ENCODE measurements at places on chromosomes 5 and 9.

DNA sequence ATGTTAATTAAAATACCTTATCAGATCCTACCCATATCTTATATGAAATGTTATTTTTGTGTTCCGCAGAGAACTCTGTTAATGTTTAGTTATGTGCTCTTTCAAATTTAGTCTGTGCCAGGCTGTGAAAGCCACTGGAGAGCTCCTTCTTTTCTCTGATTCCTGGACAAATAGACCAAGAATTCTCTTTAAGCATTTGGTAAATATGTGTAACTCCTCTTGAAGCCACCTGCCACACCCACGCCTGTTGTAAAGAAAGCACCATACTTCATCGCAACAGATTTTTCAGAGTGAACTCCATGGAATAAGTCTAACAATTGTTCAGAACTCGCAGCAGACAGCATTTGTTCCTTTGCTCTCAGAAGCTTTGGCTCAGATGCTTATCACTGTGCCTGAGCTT, 301.1 kb downstream of the FAM170A start:
- DNase-seq, result no peak

DNA sequence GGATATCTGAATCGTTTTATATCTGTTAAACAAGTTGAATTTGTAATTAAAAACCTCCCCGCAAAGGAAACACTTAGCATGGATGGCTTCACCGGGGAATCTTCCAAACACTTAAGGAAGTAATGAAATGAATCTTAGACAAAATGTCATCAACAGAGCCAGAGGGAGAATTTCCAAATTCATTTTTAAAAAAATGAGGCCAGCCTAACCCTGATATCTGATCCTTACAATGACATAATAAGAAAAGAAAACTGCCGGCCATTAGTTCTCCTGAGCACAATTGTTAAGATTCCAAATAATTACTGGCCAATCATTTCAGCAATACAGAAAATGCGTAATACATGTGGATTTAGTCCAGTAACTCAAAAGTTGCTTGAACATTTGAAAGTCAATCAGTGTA, 6.1 kb upstream of the KIF12 start:
- no peak for DNase-seq

GRCh38 chr5:344668-345067, 23.2 kb downstream of the AHRR start:
- no peak for DNase-seq

DNA sequence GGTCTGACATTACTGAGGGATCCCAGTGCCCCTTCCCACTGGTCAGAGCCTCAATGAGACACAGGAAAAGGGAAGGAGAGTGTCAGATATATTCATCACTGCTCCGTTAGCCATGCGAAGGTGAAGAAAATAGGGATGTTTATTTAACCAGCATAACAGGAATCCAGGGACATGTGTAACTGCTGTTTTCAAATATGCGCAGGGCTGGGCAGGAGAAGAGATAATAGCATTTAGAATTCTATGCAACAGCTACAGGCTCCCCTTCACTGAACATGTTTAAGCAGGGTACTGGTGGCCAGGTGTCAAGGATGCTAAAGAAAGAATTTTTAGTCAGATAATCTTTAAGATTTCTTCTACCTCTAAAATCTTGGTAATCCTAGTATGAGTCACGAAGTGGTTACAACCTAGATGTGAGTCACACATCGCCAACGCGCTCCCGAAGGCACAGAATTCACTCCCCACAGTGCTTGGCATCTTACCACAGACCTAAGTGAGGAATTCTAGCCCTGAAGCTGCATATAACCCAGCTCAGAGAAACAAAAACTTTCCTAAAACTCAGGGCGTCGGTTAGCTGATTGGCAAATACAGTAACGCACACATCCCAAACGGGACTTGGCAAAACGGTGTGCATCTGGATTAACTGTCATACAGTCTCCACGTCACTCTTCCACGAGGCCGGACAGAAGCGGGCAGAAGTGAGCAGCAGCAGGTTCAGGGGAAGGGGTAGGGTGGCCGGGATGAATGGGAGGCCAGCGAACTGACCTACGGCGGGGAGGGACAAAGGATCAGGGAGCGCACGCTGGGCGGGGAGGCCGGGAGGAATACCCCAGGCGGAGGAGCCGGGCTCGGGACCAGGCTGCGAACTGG, 1.1 kb downstream of the CTNNAL1 start:
- peak; percentile 14 for DNase-seq

DNA sequence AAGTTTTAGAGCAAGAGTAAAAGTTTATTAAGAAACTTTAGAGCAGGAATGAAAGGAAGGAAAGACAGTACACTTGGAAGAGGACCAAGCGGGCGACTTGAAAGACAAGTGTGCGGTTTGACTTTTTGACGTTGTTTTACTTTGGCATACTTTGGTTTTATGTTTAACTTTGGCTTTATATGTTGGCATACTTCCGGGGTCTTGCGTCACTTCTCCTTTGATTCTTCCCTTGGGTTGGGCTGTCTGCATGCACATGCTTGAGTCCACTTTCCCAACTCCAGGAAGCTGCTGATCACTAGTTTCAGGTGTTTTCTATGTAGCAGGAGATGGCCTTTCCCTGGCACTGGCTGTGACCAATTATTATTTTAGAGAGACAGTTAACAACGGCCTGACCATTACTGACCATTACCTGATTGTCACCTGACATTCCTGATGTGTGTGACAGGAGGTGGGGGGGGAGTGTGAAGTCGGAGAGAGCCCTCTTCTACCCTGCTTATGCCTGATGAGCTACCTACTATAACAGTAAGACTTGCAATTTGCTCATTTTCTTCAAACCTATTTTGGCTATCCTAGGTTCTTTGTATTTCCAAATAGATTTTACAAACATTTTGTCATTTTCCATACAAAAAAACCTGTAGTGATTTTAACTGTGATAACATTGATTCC, 45.5 kb downstream of the TNFSF8 start:
- no peak for DNase-seq

DNA sequence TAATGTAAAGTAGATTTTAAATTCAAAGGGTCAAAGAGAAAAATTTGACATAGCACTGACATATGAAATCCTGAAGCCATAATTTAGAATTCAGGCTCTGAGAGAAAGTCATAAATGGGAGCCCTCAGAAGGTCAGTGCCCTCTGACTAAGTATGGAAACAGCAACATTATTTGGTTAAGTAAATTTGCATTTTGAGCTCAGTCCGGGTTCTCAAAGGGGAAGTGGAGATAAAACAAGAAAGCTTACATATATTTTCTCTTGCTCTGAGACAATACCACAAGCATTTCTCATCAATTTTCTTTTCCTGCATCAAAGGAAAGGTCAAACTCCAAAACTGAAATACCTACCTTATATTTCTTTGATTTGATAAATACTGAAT, 348.0 kb downstream of the SEMA5A start:
- DNase-seq, result no peak
